ENCODE measurements at places on chromosomes 7 and 10. TPM values are rescaled to one million over a fixed set of nuclear protein-coding genes. Genes with fewer than 3 reads are reported as not detected.

- no peak for DNase-seq
These were observed 28.1 kb upstream of the NEUROD6 start for GRCh38 chr7:31368620-31369019.

DNA sequence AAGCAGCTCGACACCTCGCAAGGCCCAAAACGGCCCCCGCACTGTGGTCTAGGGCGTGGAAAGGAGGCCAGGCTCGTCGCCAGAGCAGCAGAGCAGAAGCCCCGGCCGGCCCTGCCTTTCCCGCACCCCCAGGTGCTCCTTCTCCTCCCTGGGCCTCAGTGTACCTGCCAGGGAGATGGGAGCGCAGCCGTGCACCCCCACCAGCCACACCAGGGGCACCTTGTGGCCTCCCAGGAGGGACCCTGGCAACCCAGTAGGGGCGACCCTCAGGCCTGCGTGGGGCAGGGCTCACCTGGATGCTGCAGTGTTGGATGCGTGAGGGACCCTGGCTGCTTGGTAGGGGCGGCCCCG is 9.5 kb downstream of the PDGFA start:
- no peak for DNase-seq

The ATE1 gene
- 32.8 TPM for polyA plus RNA-seq

GRCh38 chr7:43655584-43655983 is 72.7 kb downstream of the STK17A start:
- DNase-seq = no peak

GRCh38 chr10:13857451-13857850 is 270.7 kb downstream of the PRPF18 start:
- no peak for DNase-seq

GRCh38 chr10:95508730-95509129 is 52.4 kb downstream of the SORBS1 start:
- DNase-seq = no peak

The SPAG6 gene
- polyA plus RNA-seq = 1.5 TPM

The PHF14 gene
- 59.0 TPM for polyA plus RNA-seq

GRCh38 chr10:130053561-130053960 is 57.1 kb downstream of the C10orf143 start:
- no peak for DNase-seq

- DNase-seq = no peak
These were observed 39.5 kb downstream of the FAM53B start for GRCh38 chr10:124704428-124705380.

GRCh38 chr7:101186844-101187428 is 6.8 kb upstream of the NAT16 start:
- no peak for DNase-seq

DNA sequence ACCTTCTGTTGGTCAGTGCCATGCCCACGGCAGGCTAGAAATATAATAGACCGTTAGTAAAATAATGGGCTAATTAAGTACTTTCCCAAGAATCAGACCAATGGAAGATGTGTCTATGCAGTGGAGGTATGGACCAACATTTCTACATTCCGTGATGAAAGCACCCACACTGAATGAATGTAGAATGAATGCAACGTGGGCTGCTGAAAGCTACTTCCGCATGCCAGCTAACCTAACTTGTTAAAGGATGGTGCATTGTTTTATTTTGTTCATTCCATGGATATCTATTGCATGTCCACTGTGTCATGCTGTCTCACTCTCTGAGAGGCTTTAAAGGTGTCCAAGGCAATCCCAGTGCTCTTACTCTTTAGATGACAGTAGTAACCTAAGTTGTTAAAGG is 112.9 kb upstream of the CAV2 start:
- no peak for DNase-seq

The ATG9B gene
- 2.3 TPM for polyA plus RNA-seq

The CHCHD3 gene
- 93.4 TPM for polyA plus RNA-seq

DNA sequence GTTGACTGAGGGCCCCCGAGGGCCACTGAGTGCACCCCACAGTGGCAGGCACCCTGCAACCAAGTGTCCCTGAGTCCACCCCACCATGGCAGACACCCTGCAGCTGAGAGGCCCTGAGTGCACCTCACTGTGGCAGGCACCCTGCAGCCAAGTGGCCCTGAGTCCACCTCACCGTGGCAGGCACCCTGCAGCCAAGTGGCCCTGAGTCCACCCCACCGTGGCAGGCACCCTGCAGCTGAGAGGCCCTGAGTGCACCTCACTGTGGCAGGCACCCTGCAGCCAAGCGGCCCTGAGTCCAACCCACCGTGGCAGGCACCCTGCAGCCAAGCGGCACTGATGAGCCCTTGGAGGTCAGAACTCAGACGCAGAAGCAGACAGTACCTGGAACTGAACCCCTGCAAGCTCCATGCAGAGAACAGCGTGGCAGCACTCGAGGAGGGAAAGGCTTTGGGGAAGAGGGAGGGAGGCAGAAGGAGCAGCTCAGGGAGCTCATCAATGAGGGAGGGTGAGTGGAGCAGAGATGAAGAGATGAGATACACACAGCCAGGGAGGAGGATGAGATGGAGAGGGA is 156.5 kb downstream of the WDR37 start:
- no peak for DNase-seq

DNA sequence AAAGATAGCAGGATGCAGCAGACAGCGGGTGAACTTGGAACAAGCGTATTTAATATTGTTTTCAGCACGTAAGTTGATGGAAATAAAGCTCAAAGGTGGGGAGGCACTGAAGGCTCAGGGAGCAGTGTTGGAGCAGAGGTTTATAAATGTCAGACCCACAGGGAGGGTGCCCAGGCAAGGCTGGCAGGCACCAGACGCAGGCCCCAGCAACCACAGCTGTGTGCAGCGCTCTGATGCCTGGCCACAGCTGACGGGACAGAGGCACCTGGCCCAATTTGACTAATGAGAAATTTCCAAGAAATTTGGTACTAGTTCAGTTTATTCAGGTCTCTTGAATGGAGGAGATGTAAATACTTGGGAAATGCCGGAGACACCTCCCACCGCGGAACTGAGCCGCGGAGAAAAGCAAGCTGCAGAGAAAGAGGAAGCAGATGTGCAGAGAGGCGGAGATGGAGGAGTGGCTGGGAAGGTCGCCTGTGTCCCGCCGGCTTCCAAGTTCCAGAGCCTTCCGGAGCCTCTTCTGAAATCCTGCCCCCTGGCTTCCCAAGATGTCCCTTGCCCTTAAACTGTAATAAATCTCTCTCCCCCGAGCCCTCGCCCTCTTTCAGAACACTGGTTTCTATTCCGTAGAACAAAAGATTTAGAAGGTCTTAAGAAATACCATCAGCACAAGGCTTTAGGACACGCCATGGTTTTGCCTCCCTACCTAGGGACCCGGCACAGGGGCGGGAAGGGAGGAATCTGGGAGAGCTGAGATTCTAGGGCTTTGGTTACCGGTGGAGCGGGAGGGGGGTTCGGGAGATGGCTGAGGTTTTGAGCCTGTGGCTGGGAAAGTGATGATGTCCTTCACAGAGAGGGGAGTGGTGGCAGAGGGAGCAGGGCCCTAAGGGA is 38.4 kb upstream of the PLXNA4 start:
- peak; percentile 33 for DNase-seq

- no peak for DNase-seq
These were observed 203.2 kb downstream of the ARL4A start for GRCh38 chr7:12890586-12890985.

The PTF1A gene
- not detected for polyA plus RNA-seq

DNA sequence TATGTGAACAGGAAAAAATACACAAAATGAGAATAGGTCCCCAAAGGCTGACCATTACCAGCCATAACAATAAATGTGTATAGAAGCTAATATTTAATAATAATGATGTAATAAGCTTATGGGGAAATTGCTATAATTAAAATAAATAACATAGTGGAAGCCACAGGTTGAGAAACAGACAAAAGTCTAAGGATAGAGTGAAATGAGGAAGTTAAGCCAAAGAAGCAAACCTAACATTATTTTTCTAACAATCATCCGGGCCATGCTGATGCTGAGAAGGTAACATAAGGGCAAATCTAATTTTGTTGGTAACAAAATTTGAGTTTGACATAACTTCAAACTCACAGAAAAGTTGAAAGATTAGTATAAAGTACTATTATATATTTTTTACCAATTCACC is 115.9 kb downstream of the MICU1 start:
- DNase-seq = no peak
